T follicular helper cell (primary cell): ENCODE measurements at places on chromosomes 12 and 14.

DNA sequence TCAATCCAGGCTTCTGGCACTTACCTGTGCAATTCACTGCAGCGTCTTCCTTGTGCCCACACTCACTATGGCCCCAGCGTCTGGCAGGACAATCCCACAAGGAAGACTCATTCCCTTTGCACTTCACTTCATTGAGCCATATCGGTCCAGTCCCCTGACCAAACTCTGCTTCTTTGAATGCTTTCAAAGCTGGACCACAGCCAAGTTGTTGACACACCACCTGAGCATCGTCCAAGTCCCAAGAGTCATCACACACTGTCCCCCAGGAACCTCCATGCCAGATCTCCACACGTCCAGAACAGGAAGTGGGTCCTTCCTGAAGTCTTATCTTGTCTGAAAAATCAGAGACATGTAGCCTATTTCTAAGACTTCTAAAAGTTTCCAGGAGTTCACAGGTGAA, 20.2 kb downstream of the CD163 start:
- DNase-seq: no peak

DNA sequence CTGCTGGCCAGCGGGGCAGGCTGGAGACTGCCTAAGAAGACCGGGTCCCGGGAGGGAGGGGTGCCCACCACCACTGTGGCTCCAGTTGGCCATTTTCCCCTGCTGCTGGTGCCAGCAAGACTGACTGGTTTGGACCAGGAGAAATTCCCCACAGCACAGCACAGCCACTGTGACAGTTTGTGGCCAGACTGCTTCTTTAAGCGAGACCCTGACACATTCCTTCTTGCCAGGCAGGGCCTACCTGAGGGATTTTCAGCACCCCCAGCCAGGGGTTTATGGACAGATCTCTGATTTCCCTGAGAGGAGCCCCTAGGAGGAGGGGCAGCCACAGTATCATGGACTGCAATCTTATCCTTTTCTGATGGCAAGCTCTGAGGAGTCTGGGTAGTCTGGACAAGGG, 15.5 kb downstream of the GLIPR1L1 start:
- no peak for DNase-seq

DNA sequence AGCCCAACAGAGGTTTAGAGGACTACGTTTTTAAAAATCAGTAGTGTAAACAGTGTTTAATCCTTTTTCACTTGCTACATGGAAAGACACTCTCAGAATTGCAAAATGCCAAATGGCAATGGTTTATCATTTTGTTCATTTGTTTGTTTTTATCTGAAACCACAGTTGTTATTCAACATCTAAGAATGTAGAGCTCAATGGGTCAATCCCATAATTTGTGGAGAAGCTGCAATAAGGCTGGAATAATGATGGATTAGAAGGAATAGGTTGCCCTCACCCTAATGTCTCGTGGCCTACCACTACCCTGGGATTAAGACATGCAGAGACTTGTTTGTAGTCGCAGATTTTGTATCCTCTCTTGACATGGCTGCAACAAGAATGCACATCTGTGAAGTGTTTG, 115.7 kb downstream of the LLPH start:
- no peak for DNase-seq

- DNase-seq: no peak
Measured at GRCh38 chr12:32027684-32028365, 68.6 kb downstream of the RESF1 start.

- DNase-seq: no peak
Measured at GRCh38 chr14:21098076-21098891, at the start of gene ZNF219. TSS of gene ZNF219 (minus strand) at chr14:21098655. CDS start at chr14:21093591, 5,064 bp downstream.
